ENCODE measurements at places on chromosomes 13 and 19. TPM values are rescaled to one million over a fixed set of nuclear protein-coding genes. Genes with fewer than 3 reads are reported as not detected.

FFAR2 gene
- not detected for total RNA-seq

KCNRG gene
- 1.2 TPM for total RNA-seq

KLF1 gene
- not detected for total RNA-seq

DNA sequence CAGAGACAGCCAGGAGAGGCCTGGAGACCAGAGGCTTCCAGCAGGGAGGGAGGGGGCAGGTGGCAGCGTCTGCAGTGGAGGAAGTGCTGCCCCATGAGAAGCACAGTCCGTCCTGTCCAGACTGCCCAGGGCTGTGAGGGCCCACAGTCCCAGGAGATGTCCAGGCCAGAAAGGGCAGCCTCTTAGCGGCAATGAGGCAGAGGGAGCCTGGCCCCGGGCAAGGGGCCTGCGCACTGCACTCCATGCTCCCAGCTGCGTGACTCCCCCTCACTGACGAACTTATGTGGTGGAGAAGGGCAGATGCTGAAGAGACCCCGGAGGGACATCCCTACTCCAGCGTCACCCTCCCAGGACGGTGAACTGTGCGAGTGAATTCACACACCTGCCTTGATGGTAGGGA lies 115.3 kb downstream of the SOX1 start:
- no peak for DNase-seq

FCGBP gene
- 0.06 TPM for total RNA-seq

B3GNT8 gene
- total RNA-seq = not detected

DNA sequence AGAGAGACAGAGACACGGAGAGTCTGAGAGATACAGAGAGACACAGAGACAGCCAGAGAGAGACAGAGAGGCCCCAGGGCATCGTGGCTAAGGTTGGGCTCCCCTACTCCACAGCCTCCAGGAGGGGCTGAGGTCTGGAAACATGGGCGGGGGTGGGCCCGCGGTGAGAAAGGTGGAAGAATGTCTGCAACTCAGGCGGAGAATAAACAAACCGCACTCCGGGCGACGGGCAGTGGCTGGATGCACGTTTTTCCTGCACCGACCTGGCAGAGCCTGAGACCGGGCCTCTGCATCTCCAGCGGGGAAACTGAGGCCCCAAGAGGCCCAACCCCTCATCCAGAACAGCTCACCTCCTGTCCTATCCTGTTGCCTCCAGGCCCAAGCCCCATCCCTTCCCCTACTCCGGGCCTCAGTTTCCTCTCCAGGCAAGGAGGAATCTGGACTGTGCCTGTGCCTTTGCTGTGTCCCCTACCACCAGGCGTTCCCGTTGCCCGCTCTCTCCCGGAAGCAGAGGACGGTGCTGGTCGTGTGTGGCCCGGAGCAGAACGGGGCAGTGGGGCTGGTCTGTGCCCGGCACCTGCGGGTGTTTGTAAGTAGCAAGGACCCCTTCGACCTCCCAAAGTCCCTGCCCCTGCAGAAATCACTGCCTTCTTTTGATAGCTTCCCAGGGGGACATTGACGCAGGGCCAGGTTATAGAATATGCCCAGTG lies 3.4 kb upstream of the CILP2 start:
- no peak for DNase-seq

TRPC4 gene
- 1.1 TPM for total RNA-seq

NLRP9 gene
- not detected for total RNA-seq

- no peak for DNase-seq
These were observed 764.8 kb upstream of the GPC6 start for GRCh38 chr13:92461831-92462230.

GRCh38 chr19:1455336-1456120 lies 5.6 kb downstream of the APC2 start:
- DNase-seq = peak; percentile 66

DNA sequence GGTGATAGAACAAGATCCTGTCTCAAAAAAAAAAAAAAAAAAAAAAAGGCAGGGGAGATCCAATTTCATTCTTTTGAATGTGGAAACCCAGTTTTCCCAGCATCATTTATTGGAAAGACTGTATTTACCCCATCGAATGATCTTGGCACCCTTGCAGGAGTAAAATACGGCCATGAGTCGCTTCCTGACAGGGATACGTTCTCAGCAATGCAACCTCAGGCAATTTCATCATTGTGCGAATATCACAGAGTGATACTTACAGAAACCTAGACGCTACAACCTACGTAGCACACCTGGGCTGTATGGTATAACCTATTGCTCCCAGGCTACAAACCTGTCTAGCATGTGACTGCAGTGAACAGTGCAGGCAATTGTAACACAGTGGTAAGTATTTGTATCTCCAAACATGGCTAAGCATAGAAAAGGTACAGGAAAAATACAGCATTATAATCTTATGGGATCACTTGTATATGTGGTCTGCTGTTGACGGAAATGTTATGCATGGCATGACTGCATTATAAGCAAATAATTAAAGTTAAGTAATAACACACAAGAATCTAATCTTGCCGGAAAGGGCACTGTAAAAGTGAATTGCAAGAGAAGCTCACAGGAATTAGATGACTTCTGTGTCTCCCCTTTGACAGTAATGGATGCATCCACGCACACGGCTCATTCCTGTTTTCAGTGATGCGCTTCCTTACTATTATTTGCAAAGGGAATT lies 24.1 kb downstream of the RFX2 start:
- no peak for DNase-seq

DNA sequence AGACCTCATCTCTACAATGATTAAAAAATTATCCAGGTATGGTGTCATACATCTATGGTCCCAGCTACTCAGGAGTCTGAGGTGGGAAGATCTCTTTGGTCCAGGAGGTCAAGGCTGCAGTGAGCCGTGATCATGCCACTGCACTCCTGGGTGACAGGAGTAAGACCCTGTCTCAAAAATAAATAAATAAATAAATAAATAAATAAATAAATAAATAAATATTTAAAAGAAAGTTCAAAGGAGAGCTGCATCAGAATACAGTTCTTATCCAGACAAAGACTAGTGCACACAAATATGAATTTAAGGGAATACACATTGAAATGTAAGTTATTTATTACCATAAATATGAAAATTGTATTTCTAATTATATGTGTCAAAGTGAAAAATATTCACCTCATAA lies 624.9 kb downstream of the SLITRK6 start:
- no peak for DNase-seq

DNA sequence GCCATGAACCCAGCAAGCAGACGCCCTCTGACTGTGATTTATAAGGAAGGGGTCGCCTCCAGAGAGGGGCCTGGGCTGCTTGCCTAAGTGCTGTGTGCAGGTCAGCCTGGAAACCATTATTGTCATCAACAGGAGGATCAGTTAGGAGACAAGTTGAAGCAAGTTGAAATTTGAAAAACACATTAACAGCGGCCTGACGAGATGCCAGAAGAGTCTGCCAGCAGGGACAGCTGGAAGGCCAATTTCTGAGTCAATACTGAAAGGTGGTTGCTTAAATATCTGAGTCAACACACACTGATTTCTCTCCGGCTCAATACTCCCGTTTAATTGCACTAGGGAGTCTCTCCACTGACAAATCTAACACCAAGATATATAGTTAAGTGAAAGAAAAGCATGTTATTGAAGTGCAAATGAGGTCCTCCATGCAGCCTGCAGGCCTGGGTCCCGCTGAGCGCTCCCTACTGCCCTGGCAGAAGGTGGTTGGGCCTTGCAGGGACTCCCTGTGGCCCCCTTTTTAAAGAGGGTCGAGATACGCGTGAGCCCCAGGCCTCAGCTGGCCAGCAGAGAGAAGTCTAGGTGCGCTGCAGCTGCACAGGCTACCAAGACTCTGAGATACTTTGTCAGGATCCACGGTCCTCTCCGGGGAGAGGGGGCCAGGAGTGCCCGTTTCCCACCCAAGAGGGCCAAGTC lies 91.1 kb downstream of the RNASEH2B start:
- peak; percentile 79 for DNase-seq

GRCh38 chr19:58491393-58491792 lies 15.2 kb downstream of the ZNF446 start:
- DNase-seq = no peak

- peak; percentile 17 for DNase-seq
These were observed 4.2 kb downstream of the LIPE start for GRCh38 chr19:42422901-42423461.

DNA sequence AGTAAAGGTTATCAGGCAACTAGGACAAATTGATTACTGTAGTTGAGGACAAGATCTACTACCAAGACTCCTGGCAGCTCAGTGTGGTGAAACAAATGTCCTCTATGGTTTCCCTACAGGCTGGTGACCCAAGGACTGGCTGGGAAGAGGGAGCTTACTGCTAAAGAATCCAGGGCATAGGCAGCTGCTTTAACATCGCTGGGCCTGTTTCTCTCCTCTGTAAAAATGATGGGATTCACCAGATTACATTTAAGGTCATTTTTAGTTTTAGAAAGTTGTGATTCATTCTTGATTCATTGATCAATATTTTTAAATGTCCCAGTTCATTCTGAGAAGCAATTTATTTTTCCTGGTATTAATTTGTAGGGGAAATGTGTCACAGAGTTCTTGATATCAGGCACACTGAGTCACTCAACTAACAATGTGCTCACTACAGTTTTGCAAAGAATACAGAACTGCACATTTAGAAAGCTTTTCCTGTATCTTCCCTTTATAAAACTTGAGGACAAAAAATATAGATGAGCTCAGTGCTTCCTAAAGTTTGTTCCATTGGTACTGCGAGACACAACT lies 19.6 kb upstream of the FAM124A start:
- DNase-seq = no peak

- no peak for DNase-seq
These were observed 12.5 kb upstream of the CA11 start for GRCh38 chr19:48658483-48658882.

DNA sequence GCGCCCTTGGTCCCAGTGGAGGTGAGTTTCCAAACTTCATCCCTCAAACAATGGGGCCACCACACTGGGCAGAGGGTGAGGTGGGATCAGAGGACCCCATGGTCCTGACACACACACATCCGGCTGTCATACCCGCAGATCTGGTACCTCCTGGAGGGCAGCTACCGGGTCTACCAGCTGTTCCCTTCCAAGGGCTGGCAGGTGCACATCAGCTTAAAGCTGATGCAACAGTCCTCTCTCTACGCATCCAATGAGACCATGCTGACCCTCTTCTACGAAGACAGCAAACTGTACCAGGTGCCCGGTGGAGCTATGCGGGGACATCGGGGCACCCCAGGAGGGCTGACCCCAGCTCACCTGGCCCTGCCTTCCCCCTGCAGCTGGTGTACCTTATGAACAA lies 14.0 kb upstream of the PSMD8 start:
- DNase-seq = no peak

- DNase-seq = no peak
These were observed 6.9 kb downstream of the KANK3 start for GRCh38 chr19:8336072-8336569.

GRCh38 chr13:110630566-110631119 lies 15.3 kb downstream of the NAXD start:
- DNase-seq = no peak

SGCG gene
- 0.46 TPM for total RNA-seq
